Thymus (tissue), 14 donors: ENCODE measurements at places on chromosomes 6 and 20. TPM values are rescaled to one million over a fixed set of nuclear protein-coding genes. Genes with fewer than 3 reads are reported as not detected.

Gene PAK5
- total RNA-seq: 0.19 TPM

Gene RAB44
- total RNA-seq: 0.28 TPM

Gene ARFGAP1
- 36.3 TPM for total RNA-seq

Gene XKR7
- total RNA-seq: under 0.01 TPM

Gene SRMS
- total RNA-seq: 0.05 TPM

Gene NPEPL1
- total RNA-seq: 7.4 TPM

Gene DNAH8
- 0.05 TPM for total RNA-seq

Gene LCA5
- 1.3 TPM for total RNA-seq

Gene CASP8AP2
- 19.5 TPM for total RNA-seq

Gene ARMC2
- 1.9 TPM for total RNA-seq

Gene TAAR9
- total RNA-seq: not detected

Gene ZC2HC1B
- not detected for total RNA-seq

Gene NKAIN2
- 2.4 TPM for total RNA-seq

Gene RAET1G
- total RNA-seq: not detected

Gene PPDPF
- total RNA-seq: 18.0 TPM

Gene IMPG1
- total RNA-seq: 0.09 TPM

Gene ITCH
- 36.3 TPM for total RNA-seq

Gene TEAD3
- 1.1 TPM for total RNA-seq

Gene LY6G6F
- total RNA-seq: 0.05 TPM

Gene MICB
- 9.5 TPM for total RNA-seq

Gene ULBP1
- 0.19 TPM for total RNA-seq

Gene MUC22
- 0.05 TPM for total RNA-seq

Gene HLA-DPA1
- 700 TPM for total RNA-seq

Gene PDE10A
- total RNA-seq: 0.94 TPM

Gene BCAS1
- total RNA-seq: 0.38 TPM

Gene SYNDIG1
- 3.2 TPM for total RNA-seq

Gene CCHCR1
- total RNA-seq: 14.2 TPM

Gene TUBB1
- total RNA-seq: 0.47 TPM

Gene PRL
- total RNA-seq: 1.1 TPM

Gene CD93
- total RNA-seq: 19.8 TPM

Gene SPATS1
- total RNA-seq: 0.33 TPM

Gene BPIFB1
- total RNA-seq: 0.24 TPM

Gene PRIM2
- 34.2 TPM for total RNA-seq

Gene CST5
- not detected for total RNA-seq

Gene FUT9
- total RNA-seq: 0.05 TPM

Gene C4A
- 43.2 TPM for total RNA-seq

Gene JAG1
- 8.1 TPM for total RNA-seq

Gene PGC
- 0.28 TPM for total RNA-seq
